ENCODE measurements at places on chromosomes 7 and 10. TPM values are rescaled to one million over a fixed set of nuclear protein-coding genes. Genes with fewer than 3 reads are reported as not detected.

AGBL3 gene
- under 0.01 TPM for total RNA-seq

PDE6C gene
- not detected for total RNA-seq

EGFR gene
- total RNA-seq, result 49.9 TPM

GIMAP8 gene
- 0.81 TPM for total RNA-seq

AGMO gene
- total RNA-seq, result 0.54 TPM

LRRTM3 gene
- not detected for total RNA-seq

Data from cardiac atrium fibroblast (primary cell).